ENCODE measurements at places on chromosomes 16 and 17. TPM values are rescaled to one million over a fixed set of nuclear protein-coding genes. Genes with fewer than 3 reads are reported as not detected.

TPPP3 gene
- 2.0 TPM for total RNA-seq

SLC4A1 gene
- 4.9 TPM for total RNA-seq

MMP28 gene
- 9.4 TPM for total RNA-seq

CLEC18B gene
- 0.82 TPM for total RNA-seq

KRTAP4-12 gene
- not detected for total RNA-seq

Data from frontal cortex (tissue), 4 donors.